ENCODE measurements at places on chromosomes 16 and 17.

DNA sequence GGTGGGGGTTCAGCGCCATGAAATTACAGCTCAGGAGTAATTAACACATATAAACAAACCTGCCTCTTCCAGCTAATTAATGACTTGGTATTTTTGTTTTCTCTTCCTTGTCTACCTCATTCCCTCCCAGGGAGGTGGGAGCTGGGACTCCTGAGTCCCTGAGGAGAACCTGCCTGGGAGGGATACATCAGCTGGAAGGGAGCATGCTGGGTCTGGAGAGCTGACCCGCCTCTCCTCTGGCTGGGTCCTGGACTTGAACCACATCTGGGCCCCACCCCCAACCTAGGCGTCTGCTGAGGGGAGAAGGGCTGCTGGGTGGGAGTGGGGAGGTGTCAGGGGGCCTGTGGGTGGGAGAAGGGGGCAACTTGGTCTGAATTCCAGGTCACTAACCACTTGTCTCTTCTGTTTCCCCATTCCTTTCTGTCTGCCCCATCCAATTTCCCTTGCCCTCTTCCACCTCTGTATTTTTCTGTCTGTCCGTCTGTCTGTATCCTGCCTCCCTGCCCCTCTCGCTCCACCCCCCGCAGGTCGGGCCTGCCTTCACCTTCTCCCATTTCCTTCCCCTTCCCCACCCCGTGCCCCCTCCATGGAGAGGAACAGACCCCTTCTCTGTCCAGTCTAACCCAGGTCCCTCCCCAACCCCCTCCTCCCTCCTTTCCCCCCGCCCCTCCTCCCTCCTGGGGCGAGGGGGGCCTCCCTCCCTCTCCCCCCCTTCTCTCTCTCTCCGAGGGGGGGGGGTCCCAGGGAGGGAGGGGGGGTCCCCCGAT lies at the start of gene NLGN2:
TSS of gene NLGN2 (plus strand) at position 361 of the 767 bp plus-strand sequence. CDS start 411 bp downstream, outside the sequence.
- no peak for DNase-seq

DNA sequence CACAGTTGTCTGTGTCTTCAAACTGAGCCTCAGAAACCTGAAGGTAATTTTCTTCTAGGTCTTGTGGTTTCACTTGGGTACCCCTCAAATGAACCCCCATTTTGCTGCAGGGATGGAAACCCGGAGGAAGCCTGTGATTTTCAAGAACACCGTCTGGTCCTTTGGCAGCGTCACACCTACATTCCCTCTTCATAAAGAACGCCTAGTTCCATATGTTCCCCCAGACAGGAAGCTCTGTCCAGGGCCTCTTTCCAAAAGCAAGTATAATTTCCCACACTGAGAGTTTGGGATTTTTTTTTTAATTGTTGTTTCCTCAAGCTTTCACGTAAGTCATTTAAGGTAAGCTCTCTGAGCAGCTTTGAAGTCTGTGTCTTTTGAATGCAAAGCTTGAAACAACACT lies 515.0 kb downstream of the TMEM114 start:
- DNase-seq = no peak

DNA sequence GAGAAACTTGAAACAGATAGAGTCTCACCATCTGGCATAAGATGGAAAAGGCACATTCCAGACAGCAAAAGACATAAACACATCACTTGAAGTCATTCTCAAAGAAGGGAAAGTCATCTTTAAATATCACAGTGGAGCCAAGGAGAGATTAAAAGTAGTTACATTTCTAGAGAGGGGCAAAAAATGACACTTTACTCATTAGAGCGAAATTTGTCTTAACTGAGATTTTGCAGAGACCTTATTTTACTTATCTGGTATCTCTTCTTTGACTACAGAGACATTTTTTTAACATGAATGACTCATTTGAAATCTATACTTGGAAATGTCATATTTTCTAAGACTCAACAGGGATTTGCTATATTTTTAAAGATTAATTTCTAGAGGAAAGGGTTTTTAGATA lies 339.0 kb upstream of the KIF2B start:
- DNase-seq = no peak

- DNase-seq = no peak
These were observed 45.8 kb upstream of the CDRT4 start for GRCh38 chr17:15513058-15513791.

DNA sequence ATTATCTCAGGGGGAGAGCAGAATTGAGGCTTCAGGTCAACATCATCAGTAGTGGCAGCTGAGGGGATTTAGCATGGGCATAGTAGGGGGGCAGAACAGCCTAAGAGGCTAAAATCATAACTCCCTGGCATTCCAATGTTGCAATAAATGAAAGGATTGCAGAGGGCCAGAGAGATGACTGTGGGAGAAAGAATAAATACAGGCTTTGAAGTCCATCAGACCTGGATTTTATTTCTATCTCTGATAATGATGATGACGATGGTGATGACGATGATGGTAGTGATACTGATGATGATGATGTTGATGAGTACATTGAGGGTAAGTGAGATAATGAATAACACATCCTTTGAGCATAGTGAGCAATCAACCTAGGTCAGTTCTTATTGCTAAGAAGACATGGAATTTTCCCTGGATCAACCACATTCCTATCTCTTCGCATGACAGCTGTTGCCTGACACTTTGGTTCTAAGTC lies 107.4 kb upstream of the CDH11 start:
- no peak for DNase-seq

GRCh38 chr17:80002690-80003490 lies 32.8 kb downstream of the TBC1D16 start:
- no peak for DNase-seq

DNA sequence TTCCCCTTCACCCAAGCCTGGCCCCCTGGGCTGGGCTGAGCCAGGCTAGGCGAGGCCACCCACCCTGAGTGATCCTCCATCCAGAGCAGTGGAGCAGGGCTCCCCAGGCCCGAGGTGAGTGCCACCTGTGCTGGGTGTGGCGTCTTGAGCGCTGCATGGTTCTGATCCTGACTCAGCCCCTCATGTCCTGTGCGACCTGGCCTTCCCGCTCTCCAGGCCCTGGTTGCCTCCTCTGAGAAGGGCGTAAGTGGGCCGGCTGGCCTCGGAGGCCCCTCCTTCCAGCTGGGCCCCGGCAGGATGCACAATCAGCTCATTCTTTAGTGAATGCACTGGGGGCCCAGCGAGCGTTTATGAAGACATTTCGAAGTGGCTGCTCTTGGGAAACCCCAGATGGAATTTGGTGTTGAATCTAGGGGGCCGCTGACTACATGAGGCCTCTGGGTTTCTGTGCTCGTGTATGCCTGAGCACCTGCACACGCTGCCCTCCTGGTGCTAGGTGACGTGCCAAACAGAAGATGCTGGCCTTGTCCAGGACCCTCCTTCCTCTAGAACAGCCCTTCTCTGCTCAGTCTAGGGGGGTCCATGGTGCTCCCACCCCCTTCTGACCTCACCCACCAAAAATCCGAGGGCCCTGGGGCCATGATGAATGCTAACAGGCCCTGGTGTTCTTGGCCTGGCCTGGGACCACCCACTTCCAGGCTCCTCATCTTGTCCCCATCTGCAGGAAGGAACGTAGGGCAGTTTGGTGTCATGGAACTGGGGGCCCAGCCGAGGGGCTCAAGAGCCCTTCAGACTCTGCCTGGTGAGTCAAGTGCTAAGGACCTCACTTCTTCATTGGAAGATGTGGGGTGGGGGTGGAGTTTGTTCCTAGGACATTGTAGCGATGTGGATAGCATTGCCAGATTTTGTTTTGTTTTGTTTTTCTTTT lies 3.6 kb upstream of the TMEM92 start:
- no peak for DNase-seq

DNA sequence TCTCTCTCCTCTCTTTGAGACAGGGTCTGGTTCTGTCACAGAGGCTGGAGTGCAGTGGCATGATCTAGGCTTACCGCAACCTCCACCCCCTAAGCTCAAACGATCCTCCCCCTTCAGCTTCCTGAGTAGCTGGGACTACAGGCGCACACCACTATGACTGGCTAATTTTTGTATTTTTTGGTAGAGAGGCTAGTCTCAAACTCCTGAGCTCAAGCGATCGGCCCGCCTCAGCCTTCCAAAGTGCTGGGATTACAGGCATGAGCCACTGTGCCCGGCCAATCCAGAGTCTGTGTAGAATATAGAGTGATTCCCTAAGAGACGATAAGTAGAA lies 65.8 kb upstream of the RPH3AL start:
- no peak for DNase-seq

DNA sequence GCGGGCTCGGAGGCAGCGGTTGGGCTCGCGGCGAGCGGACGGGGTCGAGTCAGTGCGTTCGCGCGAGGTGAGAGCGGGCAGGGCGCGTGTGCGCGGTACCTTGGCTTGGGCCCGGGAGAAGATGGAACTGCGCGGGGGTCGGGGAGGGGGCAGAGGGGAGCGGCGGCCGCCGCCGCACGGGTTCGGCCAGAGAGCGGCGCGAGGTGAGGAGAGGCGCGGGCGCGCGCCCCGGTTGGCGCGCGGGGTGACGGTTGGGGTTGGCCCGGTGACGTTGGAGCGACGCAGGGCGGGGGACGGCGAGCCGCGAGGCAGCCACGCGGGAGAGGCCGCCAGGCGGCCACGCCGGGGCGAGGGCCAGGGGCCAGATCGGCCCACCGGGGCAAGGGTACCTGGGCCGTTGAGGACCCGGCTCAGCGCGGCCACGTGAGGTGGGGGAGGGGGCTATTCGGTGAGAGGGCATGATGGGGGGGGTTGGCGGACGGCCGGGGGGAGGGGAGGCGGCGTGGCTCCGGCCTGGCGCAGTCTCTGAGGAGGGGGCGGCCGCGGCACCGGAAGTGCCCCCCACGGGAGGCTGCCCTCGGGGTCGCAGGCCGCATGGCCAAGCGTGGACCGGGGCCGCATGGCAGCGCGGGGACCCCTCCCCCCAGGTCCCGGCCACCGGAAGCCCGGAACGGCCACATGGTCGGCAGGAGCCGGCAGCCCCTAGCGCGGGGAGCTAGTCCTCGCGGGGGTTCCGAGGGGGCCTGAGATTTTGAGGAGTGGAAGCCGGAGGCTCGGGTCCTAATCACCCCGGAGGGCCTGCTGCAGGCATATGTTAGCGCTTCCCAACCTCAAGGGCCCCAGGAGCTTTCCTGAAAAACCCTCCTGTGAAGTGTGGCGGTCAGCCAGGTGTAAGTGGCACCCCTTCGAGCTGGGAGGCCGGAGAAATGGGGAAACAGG lies 527 bp downstream of the EIF5A start:
- no peak for DNase-seq

DNA sequence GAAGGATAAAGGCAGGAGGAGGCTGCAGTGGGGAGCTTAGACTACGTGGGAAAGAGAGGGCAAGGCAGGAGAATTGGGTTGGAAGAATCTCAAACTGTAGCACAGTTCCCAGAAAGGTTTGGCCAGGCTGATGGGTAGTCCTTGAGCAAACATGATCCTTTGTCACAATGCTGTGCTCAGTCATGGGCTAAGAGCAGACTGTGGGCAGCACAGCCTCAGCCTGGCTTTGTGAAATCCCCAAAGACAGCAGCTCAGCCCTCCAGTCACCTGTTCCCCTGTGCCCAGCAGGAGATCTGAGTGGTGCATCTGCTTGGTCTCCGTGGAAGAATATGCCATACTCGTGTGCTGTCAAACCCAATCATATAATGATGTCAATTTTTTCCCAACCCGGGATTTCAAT lies 10.6 kb upstream of the ENGASE start:
- DNase-seq = no peak

- DNase-seq = no peak
These were observed 160.1 kb upstream of the KIF2B start for GRCh38 chr17:53662608-53663007.

DNA sequence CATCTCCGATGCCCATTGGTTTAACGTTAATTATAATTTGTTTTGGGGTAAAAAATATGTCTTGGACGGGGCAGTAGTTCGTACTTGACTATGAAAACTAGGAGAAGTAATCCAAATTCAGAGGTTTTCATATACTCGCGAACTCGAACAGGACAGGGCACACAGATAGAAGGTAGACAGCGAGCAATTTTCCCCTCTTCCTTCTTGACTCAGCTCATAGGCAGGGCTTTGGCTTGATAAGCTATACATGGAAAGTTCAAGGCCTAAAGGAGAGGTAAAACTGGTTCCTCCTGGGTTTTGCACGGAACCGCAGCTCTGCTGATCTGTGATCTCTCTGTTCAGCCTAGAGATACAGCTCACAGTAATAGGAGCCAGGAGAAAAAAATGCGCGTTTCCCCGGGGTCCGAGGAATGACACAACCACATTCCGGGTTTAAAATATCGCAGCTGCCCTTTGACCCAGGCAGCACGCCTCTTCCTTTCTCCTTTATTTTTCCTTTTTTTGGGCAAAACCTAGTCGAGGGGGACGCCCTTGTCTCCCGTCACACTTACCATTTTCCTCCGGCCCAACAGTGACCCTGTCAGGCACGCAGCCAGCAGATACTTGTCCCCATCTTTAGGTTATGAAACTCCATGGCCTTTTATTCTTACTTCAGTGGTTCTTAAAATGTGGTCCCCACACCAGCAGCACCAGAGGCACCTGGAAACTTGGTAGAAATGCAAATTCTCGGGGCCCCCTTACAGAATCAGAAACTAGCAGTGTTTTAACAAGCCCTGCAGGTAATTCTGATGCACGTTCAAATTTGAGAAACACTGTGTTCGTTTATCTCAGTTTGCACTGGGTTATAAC lies 1.7 kb upstream of the LASP1 start:
- DNase-seq = no peak

- DNase-seq = no peak
These were observed 133.1 kb downstream of the SDK2 start for GRCh38 chr17:73510981-73511718.

DNA sequence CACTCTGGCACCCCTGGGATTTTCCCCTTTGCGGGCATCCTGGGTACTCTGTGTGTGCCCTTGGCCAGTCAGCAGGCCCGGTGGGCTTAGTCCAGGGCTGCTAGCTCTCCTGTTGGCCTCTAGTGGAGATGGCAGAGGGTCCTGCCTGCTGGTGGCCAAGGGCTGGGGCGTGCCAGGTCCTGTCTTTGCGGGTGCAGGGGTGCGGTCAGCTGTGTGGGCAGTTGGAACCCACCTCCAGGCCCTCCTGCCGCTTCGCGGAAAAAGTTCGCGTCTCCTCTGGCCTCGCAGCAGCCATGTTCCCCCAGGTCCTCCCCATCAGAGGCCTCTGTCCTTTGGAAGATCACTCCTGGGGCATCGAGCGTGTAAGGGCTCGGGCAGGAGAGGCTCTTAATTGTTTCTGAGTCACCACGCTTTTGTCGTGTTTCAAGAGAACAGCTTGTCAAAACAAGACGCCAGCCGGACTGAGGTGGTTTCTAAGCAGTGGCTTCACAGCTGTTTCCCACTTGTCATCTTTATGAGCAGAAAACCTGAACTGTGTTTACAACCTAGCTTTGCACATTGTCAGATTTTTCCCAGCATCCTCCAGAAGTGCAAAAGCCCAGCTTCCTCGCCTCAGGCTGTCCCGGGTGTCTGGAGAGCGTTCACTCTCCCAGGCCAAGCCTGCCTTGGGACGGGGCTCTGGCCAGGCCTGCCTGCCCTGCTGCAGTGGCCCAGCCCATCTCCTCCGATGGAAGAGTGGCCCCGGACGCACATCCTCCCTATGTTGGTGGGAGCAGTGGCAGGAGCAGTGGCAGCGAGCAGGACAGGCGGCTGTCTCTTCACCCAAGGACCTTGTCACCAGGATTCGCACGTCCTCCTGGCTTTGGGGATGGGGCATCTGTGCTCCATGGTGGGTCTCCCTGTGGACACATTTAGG lies 5.0 kb upstream of the DNASE1L2 start:
- no peak for DNase-seq

DNA sequence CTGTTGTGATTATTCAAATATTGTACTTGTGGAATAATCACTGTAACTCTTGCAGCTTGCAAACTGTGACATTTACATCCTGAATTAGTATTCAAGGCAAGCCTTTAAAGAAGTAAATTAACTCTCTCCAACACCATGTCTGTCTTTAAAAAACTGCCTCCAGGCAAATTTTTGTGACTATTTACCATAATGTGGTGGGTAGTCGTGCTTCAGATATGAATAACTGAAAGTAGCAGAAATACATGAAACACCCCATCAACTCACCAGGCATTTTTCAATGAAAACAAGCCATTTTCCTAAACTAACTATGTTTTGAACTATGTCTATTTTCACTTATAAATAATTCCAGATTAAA lies 217.4 kb upstream of the PSMD7 start:
- no peak for DNase-seq

All from cortex of kidney (tissue), 1 donor.